ENCODE measurements at places on chromosomes 7 and 10.

GRCh38 chr7:101635484-101635883, 6.4 kb upstream of the MYL10 start:
- no peak for DNase-seq

DNA sequence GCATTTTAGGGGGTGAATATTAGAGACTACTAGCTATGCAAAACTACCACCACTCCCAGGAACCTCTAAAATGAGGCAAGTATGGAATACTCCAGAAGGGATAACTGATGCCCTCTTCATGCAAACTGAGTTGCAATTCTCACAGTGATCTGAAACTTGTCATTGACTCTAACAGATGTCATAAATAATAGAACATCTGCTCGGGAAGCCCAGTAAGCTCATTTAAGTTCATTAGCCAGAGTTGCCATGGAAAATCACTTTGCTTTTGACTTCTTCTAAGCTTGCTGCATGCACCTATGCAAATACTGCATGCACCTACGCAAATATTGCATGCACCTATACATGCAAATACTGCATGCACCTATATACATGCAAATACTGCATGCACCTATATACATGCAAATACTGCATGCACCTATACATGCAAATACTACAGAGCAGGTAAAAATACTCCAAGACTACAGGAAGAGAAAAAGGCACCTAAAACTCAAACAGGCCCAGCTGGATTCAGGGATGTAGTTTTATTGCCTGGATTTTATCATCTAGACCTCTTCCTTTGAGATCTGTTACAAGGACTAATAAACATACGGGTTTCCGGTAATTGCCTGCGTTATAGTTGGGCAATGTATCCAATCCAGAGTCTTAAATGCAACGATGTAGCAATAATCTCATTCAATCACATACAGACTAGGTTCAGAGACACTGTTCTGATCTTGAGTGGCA, 1061.1 kb upstream of the AUTS2 start:
- DNase-seq = no peak

- no peak for DNase-seq
Observed at GRCh38 chr7:17887286-17887685, 53.0 kb downstream of the SNX13 start.

GRCh38 chr7:47258798-47259197, 323.1 kb downstream of the TNS3 start:
- DNase-seq = no peak

GRCh38 chr7:122137251-122138077, 6.6 kb downstream of the AASS start:
- no peak for DNase-seq
